ENCODE measurements at places on chromosomes 5 and 9.

DNA sequence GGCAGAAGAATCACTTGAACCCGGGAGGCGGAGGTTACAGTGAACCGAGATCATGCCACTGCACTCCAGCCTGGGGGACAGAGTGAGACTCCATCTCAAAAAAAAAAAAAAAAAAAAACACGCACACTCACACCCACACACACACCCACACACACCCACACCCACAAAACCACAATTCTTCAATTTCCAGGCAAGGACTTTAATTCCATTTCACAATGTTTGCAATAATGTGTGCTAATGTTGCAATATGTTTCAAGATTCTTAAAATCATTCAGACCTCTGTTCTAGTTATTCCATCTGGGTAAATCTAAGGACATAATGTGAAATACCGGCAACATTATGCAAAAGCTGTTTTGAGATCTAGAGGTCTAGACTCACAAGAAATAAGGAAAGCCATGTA is 28.3 kb downstream of the CCDC69 start:
- no peak for DNase-seq

DNA sequence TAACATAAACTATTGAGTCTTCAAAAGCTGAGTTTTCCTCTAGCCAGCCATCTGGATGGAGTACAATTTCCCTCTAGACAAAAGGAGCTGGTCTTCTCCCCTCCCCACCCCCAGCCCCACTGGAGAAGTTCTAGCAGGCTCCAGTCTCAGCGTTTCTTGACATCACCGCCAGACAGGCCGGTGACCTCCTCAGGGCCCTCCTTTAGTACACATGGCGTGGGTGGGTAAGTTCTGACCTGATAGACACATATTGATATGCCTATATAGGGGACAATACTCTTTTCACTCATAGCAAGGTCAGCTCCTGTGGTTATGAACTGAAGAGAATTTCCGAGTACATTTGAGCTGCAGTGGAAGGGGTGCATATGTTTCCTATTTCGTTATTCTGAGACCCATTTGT is 27.2 kb downstream of the DNAI1 start:
- DNase-seq: no peak

DNA sequence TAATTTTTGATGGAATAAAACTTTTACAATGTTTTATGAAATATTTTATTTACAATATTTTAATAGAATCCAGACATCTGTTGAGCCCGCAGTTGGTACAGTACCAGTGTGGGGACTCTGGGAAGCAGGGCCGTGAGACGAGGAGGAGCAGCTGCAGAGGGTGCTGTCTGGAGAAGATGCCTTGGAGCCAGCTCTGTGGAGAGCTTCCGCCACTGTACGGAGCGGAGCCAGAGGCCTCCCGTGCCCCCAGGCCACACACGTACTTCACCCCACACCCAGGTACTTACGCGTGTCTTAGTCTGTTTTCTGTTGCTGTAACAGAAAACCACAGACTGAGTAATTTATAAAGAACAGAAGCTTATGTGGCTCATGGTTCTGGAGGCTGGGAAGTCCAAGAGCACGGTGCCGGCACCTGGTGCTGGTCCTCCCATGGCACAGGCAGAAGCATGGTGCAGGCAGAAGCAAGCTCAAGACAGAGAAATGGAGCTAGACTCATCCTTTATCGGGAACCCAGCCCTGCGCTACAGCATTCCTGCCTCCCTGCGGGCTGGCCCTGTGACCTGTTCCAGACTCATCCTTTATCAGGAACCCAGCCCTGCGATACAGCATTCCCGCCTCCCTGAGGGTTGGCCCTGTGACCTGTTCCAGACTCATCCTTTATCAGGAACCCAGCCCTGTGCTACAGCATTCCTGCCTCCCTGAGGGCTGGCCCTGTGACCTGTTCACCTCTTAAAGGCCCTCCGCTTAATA is 23.3 kb downstream of the CEP72 start:
- no peak for DNase-seq

DNA sequence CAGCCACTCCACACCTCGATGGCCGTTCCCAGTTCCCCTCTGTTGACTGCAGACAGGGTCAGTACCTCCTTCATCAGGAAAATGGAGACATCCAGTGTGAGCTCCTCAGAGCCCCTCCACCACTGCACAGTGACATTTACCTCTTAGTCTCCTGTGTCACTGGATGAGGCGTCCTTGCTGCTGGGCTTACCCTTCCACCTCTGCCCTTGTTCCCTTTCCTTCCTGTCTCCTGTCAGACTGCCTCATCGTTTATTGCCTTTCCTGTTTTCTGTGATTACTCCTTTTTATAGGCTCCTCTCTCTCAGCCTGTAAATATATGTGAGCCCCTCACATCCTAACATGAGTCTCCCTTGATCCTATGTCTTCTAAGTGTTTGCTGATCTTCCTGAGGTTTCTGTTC is 23.2 kb upstream of the SPTAN1 start:
- no peak for DNase-seq

- no peak for DNase-seq
Observed at GRCh38 chr5:138470322-138471051, 5.2 kb downstream of the EGR1 start.

GRCh38 chr5:515273-515836 is 8.9 kb downstream of the SLC9A3 start:
- DNase-seq: no peak

- no peak for DNase-seq
Observed at GRCh38 chr9:69273161-69273560, 51.9 kb upstream of the ENTREP1 start.

GRCh38 chr5:61050292-61050691 is 105.3 kb downstream of the NDUFAF2 start:
- no peak for DNase-seq

GRCh38 chr5:41065691-41066335 is 5.3 kb downstream of the MROH2B start:
- no peak for DNase-seq

DNA sequence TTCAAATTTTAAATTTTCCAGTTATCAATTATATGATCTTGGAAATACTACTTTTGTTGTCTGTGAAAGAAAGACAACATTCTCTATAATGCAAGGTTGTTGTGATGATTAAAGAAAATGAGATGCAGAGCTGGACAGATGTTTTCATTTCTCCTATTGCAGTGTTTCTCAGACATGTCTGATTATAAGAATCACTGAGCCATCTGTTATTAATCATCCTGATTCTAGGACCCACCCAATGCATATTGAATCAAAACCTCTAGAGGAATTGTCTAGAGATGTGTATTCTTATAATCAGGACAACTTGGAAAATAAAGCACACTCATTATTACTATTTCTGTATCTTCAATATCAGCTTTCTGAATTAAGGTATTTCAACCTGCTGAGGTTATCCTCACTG is 121.1 kb upstream of the ASTN2 start:
- no peak for DNase-seq

DNA sequence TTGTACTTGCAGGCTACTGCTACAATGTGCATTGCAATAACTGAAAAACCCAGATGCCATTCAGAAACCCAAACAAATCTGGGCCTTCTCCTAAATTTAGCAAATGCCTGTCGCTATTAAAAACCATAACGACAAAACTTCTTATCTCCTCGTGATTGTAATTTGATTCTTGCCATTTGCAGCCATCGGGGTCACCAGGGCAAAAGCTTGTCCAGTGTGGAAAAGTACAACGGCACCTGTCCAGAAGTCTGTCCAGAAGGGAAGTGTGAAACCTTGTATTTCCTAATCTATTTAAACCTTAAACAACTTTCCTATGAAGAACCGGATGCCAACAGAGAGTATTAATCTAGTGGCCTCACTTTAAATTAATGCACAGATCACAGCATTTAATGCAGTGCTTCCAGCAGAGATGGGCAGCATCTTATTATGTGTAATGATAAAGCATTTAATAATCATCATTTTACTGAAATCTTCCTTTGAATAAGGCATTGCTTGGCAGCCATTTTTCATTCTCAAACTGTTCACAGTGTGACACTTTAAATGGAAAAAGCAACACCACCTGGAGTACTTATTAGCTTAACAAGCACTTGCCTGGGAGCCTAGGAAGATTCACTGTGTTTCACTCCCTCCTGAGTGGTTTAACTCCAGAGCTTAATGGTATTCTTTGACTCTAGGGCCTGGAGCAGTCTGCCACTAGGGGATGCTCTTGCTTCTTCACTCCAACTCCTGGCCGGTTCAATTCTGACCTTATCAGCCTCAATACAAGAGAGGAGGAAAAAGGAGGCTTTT is 4.9 kb upstream of the C7 start:
- DNase-seq: peak; percentile 26

- DNase-seq: no peak
Observed at GRCh38 chr5:56147659-56148230, 85.4 kb downstream of the ANKRD55 start.

- DNase-seq: no peak
Observed at GRCh38 chr5:160843240-160843639, 8.8 kb downstream of the ATP10B start.

- DNase-seq: no peak
Observed at GRCh38 chr5:15783734-15784133, 283.8 kb downstream of the FBXL7 start.

GRCh38 chr9:22117511-22118384 is 108.6 kb upstream of the CDKN2B start:
- DNase-seq: no peak

DNA sequence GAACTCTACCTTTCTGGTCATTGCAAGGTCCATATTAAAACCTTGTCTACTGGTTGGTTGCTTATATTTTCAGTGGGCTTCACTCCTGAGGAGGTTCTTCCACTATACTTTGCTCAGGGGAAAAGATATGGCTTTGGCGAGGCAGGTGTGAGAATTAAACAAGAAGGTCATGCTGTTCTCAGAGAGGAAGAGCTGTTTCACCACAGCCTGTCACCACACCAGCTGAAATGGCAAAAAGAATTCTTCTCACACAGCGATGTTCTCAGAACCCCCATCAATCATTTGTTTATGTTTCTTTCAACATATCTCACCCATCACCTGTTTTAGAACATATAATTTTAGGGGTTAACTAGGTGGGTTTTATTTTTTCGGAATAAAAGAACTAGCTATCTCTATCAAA is 38.6 kb downstream of the CAPSL start:
- DNase-seq: no peak

DNA sequence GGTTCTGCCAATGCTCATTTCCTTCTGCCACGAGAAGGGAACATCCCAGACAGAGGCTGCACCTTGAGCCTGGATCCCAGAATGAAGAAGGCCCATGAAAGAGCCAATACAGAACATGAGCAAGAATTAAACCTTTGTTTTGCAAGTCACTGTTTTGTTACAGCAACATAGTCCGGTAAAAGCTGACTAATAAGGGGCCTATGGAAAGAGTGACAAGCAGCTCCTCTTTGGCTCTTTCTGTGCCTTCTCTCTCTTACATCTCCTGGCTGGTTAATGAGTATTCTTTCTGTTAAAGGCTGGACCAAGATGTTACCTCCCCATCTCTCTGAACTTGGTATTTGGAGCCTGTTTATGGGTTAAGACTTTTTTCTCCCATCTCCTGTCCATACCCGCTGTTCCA is 10.8 kb downstream of the GFRA3 start:
- no peak for DNase-seq

DNA sequence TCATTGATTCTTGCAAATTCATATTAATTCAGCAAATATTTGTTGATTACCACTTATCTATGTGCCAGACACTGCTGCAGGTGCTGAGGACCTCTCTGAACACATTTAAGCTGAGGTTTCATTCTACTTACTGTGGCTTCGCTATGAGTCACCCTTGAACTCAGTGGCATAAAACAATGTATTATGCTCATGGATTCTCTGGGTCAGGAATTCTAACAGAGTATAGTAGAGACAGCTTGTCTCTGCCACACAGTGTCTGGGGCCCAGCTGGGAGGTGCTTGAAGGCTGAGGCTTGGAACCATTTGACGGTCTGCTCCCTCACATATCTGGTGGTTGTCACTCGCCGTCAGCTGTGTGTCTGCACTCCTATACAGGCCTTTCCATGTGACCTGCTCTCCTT is 124.3 kb upstream of the NR3C1 start:
- DNase-seq: no peak

GRCh38 chr9:16675131-16675530 is 195.3 kb downstream of the BNC2 start:
- DNase-seq: no peak

DNA sequence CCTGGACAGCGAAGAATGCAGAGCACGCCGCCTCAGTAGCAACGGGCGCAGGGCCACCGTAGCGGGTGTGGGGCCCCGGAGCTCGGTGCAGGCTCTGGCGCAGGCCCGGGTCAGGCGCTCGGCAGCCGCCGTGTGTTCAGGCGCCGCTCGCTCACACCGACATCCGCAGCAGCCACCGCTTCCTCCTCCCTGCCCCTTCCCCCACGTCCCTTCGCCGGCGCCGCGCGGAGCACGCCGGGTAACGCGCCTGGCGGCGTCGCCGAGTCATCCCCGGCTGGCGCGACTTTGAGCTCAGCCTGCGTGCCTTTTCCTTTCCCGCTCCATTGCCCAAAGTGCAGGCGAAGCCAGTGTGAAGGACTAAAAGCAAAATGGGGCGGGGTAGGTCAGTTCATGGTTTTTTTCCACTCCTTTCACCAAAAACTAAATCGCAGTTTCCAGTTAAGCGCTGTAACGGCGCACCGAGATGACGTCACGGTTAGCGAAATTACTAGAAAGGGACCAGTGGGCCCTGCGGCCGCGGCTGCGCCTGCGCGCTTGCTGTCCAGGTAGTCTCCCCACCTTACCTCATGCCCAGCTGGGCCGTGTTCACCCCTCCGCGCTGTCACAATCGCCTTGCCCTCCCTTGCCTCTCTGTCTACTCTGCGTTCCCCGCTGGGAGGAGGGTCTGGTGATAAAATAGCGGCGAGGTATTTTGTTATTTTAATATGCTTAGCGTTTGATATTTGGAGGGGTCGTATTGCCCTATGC is at the start of gene UBQLN1:
UBQLN1 (minus strand) TSS at position 191 of the 747 bp plus-strand sequence. CDS start 279 bp downstream, outside the sequence.
- peak; percentile 59 for DNase-seq

- peak; percentile 75 for DNase-seq
Observed at GRCh38 chr9:99040911-99041582, 63.9 kb upstream of the TGFBR1 start.

DNA sequence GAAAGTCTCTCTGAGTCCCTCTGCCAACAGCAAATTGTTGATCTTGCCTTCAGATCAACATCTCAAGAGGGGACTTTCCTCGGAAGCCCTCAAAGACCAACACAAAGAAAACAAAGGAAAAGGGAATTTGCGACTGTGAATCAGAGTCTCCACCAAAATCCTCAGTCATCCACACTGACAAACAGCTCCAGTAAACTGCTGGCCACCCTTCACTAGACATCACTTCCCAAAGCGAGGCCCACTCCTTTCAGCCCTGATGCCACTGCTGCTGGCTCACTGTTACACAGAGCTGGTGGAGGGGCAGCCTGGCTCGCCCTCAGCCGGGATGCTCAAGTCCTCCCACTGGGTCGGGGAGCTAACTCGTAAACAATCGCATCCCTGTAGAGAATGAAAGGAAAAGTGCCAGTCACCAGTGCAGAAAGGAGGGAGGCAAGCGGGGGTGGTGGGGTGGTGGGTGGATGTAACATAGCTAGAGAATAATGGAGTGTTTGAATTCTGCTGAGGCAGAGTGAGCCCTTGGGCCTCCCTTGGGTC is 1.3 kb downstream of the FGF1 start:
- DNase-seq: no peak

GRCh38 chr5:114361724-114362196 is at the start of gene KCNN2:
KCNN2 (plus strand) TSS chr5:114362070; CDS start chr5:114362140, 70 bp downstream.
- DNase-seq: no peak

- no peak for DNase-seq
Observed at GRCh38 chr9:99249619-99250018, 27.5 kb downstream of the SEC61B start.

Data from AG04449 (cell line).